ENCODE measurements at places on chromosomes 3 and 15.

DNA sequence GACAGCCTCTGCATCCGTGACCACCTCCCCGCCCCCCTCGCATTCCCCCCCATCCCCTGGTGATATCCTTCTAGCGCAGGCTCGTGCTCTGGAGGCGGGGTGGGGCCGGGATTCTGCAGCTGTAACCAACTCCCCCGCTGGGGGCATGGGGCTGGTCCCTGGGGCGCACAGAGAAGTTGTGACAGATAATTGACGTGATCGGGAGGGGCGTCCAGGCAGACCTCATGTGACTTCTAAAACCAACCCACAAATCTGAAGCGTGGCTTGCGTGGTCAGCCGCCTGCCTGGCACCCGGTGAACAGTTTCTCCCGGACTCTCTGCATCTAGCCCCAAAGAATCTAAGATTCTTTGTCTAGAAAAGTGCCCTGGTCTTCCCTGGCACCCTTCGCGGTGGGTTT is 100.6 kb upstream of the IGF1R start:
- no peak for DNase-seq

- peak; percentile 13 for DNase-seq
Observed at GRCh38 chr15:66481107-66481856, 16.3 kb downstream of the SNAPC5 start.

GRCh38 chr15:48868536-48868935 is 9.4 kb upstream of the EID1 start:
- no peak for DNase-seq

- no peak for DNase-seq
Observed at GRCh38 chr3:112744106-112744505, 102.6 kb downstream of the CD200R1L start.

DNA sequence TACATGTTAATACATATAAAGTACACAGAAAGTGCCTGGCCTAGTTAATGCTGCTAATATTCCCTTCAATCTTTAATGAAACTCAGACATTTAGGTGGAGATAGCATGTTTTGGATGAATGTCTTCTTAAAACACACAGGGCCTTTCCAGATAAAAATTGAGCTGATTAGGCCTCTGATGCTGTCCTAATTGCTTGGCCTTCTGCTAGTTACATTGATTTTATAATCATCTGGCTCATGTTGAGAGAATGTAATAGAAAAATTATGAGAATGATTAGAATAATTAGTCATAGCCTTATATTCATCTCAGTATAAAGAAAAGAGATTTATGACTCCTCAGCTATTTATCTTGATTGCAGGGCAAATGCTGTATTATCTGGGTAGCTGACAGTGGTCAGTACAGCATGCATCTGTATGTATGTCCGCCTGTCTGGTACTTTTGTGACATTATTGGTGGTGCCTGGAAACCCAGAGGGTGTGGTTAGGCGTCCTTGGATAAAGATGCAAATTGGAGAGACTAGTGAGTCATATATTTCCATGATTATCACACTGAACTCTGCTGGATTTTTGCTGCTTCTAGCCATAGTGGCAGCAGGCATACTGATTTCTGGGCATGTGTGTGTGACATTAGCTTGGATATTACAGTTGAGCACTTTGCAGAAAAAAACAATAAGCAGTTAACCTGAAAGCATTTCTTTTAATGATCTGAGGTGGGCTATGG is 120.8 kb downstream of the FEZF2 start:
- DNase-seq = no peak

DNA sequence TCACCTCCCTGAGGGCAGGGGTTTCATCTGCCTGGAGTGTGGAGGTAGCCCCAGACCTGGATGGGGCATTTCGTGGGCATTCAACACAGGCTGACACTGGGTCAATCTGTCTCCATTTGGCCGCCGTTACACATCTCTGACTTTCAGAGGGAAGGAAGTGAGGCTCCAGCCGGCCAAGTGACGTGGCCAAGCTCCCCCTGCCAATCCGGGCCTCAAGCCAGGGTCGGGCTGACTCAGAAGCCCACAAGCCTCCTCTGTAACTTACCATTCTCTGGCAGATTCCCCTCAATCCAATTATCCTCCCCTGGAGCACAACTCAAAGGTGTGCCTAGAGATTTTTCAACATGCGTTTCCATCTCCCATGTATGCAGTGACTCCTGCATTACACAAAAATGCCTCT is 227.6 kb downstream of the KLF13 start:
- no peak for DNase-seq

DNA sequence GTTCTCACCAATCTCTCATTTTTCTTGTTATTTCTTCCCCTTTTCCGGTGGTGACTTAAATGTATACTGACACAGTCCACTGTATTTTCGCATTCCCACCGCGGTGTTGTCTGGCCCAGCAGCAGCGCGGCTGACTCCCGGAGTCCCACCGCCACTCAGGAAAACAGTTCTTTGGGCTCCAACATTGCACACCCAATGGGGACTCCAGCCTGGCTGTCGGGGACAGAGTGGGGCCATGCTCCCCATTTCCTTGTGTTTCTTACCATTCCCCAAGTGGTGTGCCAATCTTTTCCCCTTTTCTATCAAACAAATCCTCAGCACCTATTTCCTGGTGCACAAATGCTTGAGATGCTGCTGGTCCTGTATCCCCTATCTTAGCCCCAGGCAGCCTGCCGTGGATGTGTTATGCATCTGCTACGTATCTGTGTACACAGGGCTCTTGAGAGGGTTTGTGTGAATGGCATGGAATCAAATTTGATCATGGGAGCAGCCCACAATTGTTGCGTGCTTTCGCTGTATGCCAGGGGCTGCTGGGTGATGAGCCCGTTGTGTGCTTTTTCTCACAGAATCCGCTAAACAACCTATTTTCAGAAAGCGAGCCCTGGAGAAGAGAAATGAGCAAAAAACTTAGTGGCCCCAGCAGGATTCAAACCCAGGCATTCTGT is 219.1 kb upstream of the RGMA start:
- DNase-seq = no peak

GRCh38 chr3:72004749-72005292 is 219.9 kb upstream of the PROK2 start:
- no peak for DNase-seq

DNA sequence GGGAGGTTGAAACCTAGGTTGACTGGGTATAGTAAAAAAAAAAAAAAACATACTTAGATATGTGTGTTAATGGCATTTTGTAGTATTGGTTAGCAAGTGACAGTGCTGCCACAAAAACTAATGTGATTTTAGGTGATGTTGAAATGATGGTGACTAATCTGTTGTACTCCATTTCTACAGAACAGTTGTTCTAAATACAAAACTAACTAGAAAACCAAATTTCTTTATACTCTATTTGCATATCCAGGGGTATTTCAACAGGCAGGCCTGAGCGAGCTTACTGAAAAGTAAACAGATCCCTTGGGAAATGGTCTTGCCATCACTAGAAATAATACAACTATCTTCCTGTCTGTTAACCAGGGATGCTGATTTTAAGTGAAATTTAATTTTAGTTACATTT is 20.5 kb downstream of the TSC22D2 start:
- DNase-seq = no peak

GRCh38 chr3:147645761-147646160 is 236.6 kb downstream of the ZIC1 start:
- DNase-seq = no peak

DNA sequence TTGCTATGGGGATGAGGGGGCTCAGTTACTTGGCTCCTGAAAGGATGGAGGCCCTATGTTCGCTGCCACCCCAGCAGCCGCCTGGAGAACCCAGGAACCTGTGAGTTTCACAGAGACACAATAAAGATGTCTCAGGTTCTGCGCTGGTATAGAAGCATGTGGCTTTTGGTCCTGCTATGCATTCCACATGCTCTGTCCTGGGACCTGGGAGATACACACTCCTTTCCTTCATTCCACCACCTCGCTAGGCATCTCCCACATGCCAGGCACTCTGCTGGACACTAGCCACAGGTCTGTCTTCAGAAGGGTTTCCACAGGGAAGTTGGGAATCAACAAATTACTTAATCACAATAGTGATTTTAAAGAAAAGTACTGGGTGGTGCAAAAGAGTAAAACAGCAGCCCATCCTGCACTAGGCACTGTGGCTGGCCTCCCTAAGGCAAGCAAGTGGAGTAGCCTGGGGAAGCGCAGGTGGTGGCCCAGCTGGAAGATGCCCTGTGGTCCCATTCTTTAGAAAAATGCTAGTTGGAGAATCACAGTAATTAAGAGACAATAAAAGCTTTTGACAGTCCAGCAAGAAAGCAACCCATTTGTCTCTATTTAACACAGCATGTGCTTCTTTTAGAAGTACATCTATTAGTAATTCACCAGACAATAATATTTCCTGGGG is 408.9 kb upstream of the WNT5A start:
- no peak for DNase-seq

- DNase-seq = no peak
Observed at GRCh38 chr3:27568393-27568792, 84.2 kb upstream of the SLC4A7 start.

DNA sequence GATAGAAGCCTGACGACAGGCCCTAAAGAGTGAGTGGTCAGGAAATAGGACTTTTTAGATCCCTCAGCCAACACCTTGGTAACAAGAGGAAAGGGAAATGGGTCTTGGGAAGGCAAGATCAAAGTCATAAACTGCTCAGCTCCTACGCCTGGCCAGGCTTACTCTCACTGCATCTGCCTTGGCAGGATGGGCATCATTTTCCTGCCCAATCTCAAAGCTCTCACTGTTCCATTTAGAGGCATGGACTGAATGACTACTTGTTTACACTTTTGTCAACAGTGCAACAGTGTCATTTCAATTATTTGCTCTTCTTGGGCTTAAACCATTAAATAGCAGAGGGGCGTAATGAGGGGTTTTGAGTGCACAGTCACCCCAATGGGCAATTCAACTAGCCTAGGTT is 808.7 kb downstream of the GRM7 start:
- no peak for DNase-seq

GRCh38 chr3:66481071-66482017 is 19.5 kb downstream of the LRIG1 start:
- no peak for DNase-seq

GRCh38 chr3:94269763-94270162 is 206.9 kb downstream of the NSUN3 start:
- DNase-seq = no peak

DNA sequence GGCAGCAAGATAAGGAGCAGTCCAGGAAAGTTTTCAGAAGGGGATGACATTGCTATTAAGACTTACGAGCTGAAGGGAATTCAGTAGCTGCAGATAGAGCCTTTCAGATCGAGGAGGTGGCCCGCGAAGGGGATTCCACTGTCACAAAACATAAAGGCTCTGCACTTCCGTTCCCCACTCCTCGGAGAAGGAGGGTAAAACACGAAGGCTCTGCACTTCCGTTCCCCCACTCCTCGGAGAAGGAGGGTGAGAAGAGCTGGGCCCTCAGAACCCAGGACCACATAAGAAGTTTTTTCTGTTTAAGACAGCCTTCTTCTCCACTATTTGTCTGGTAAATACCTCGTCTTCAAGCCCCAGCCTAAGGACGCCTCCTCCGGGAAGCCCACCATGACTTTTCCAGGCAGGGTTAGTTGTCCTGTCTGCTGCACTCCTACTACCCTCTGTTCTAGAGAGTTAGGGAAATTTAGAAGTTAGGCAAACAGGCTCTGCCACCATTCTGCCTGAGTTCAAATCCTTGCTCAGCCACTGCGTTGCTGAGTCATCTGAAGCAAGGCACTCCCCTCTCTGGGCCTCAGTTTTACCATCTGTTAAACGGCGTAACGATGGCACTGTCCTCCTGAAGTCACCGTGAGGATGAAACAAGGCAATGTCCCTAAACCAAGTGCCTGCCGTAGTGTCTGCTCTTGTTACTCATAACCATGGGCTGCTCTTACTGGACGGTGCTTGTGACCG is 134.1 kb upstream of the HES1 start:
- DNase-seq = no peak

- DNase-seq = no peak
Observed at GRCh38 chr3:178131801-178132200, 404.4 kb upstream of the KCNMB2 start.

DNA sequence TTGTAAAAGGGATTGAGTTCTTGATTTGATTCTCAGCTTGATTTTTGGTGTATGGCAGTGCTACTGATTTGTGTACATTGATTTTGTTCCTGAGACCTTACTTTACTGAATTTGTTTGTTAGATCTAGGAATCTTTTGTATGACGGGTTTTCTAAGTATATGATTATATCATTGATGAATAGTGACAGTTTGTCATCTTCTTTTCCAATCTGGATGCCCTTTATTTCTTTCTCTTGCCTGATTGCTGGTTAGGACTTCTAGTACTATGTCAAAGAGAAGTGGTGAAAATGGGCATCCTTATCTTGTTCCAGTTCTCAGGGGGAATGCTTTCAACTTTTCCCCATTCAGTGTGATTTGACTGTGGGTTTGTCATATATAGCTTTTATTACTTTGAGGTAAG is 103.0 kb downstream of the DOCK3 start:
- no peak for DNase-seq

- DNase-seq = no peak
Observed at GRCh38 chr3:46485779-46486175, 12.0 kb upstream of the RTP3 start.

- no peak for DNase-seq
Observed at GRCh38 chr3:190864002-190864401, 1.5 kb upstream of the GMNC start.

GRCh38 chr3:180835501-180835900 is 77.0 kb upstream of the FXR1 start:
- DNase-seq = no peak

- DNase-seq = peak; percentile 79
Observed at GRCh38 chr15:70466895-70467529, 296.3 kb downstream of the UACA start.

- no peak for DNase-seq
Observed at GRCh38 chr3:99321261-99321660, 317.1 kb upstream of the COL8A1 start.

DNA sequence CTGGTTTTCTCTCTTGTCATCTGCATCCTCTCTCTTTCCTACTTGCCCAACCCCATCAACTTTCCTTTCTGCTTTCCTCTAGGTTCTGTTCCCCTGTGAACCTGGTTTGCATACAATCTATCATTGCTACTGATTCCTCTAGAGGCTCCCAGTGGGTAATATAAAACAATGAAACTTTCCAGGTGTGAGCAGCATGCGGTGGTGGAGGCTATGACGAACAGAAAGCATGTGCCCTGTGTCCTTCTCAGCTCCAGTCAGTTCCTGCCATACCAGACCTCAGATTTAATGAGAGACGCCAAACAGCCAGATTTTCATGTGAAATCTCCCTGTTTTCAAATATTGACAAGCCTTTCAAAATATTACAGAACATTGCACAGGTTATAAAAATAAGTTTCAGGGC is 3.5 kb upstream of the ACAP2 start:
- DNase-seq = no peak

- no peak for DNase-seq
Observed at GRCh38 chr15:83555383-83555782, 98.5 kb upstream of the ADAMTSL3 start.

All from Kasumi-1 (cell line).